ENCODE measurements at places on chromosomes 7 and 10. TPM values are rescaled to one million over a fixed set of nuclear protein-coding genes. Genes with fewer than 3 reads are reported as not detected.

The RPEL1 gene
- total RNA-seq, result not detected

The PDK4 gene
- total RNA-seq, result not detected

The EPO gene
- not detected for total RNA-seq

The ADAM22 gene
- total RNA-seq, result 1.1 TPM

The LIPJ gene
- total RNA-seq, result not detected

The LRRD1 gene
- not detected for total RNA-seq

The ADAMTS14 gene
- total RNA-seq, result not detected

The DEPP1 gene
- total RNA-seq, result 0.33 TPM

The KCNK18 gene
- not detected for total RNA-seq

The HABP2 gene
- total RNA-seq, result not detected

The DRGX gene
- not detected for total RNA-seq

The CFAP70 gene
- total RNA-seq, result 0.75 TPM

The FLNC gene
- total RNA-seq, result not detected

The PON3 gene
- not detected for total RNA-seq

The GPR158 gene
- total RNA-seq, result not detected

The PLCE1 gene
- 0.04 TPM for total RNA-seq

The FFAR4 gene
- total RNA-seq, result not detected

The CYP2C9 gene
- total RNA-seq, result not detected

The CALML3 gene
- total RNA-seq, result not detected

The RBM48 gene
- 17.7 TPM for total RNA-seq

The UTF1 gene
- total RNA-seq, result not detected

The TSPAN33 gene
- 2.8 TPM for total RNA-seq

The SUN3 gene
- not detected for total RNA-seq

The NPC1L1 gene
- total RNA-seq, result not detected

The ZNF316 gene
- total RNA-seq, result 31.5 TPM

The GDF2 gene
- total RNA-seq, result not detected

The C7orf57 gene
- 0.21 TPM for total RNA-seq

The GNAT3 gene
- total RNA-seq, result not detected

The CUZD1 gene
- total RNA-seq, result 2.4 TPM

The HOXA3 gene
- not detected for total RNA-seq

The MRC1 gene
- not detected for total RNA-seq

The NRAP gene
- not detected for total RNA-seq

The ZNF488 gene
- total RNA-seq, result 0.05 TPM

The VAX1 gene
- not detected for total RNA-seq

The FBXL15 gene
- 11.2 TPM for total RNA-seq

The ARPC1A gene
- 56.8 TPM for total RNA-seq
